ENCODE measurements at places on chromosomes 1 and 21. TPM values are rescaled to one million over a fixed set of nuclear protein-coding genes. Genes with fewer than 3 reads are reported as not detected.

The CA6 gene
- total RNA-seq: not detected

The RGS13 gene
- total RNA-seq: not detected

DNA sequence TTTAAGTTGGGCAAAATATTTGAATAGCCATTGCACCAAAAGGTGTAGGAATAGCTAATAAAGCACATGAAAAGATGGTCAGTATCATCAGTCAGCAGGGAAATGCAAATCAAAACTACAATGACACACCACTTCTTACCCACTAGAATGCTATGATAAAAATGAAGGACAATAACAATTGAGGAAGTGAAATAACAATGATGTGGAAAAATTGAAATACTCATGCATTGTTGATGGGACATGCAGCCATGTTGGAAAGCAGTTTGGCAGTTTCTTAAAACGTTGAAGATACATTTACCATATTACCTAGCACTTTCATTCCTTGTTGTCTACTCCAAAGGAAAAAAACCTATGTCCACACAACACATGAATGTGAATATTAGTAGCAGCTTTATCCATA lies 28.4 kb downstream of the HSD3B1 start:
- no peak overlapping the region for H3K27ac ChIP-seq
- H3K4me1 ChIP-seq: no peaks in the 10 kb centered on the region
- DNase-seq: no peak
- H3K27me3 ChIP-seq: no peaks in the 10 kb centered on the region
- H3K4me3 ChIP-seq: no peak overlapping the region

DNA sequence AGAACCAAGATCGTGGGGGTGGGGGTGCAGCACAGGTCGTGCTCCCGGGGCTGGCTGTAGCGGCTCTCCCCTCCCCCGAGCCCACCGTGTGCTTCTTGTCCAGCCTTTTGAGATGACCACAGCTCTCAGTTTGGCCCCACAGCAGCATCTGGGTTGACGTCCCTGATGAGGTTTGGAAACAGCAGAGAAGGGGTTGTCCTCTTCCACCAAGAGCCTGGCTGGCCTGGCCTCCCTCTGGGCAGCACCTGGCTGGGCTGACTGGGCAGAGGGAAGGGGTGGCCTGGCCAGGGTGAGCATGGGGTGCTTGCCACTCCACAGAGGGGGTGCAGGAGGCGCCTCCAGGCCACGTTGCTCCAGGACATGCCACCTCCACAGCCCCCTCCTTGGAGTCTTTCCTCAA lies 61.5 kb downstream of the SKI start:
- no peaks in the 10 kb centered on the region for H3K27me3 ChIP-seq
- H3K4me3 ChIP-seq: no peak overlapping the region
- H3K27ac ChIP-seq: peak overlapping the region; percentile 49
- no peak for DNase-seq

- H3K27me3 ChIP-seq: no peaks in the 10 kb centered on the region
- H3K36me3 ChIP-seq: no peaks in the 10 kb centered on the region
- no peak overlapping the region for H3K27ac ChIP-seq
- no peaks in the 10 kb centered on the region for H3K4me1 ChIP-seq
- no peak for DNase-seq
Measured at GRCh38 chr1:53640701-53641075, 98.3 kb downstream of the GLIS1 start.

The NUP210L gene
- total RNA-seq: not detected

DNA sequence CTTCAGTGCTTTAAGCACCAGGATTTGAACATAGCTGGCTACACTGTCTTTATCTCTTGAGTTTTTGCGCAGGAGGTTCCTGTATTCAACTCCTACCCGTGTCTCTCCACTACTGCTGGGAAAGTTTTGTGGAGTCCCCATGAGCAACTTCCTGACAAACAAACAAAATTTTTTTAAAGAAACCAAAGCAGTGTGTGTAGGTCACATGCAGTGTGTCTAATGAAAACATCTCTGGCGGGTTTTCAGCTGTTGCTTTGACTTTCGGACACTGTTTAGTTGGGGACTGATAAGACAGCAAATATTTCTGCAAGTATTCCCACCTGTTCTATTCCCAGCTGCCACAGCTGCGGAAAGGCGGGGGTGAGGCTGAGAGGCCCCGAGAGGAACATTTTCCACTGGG lies 2.0 kb downstream of the PSEN2 start:
- no peaks in the 10 kb centered on the region for H3K36me3 ChIP-seq
- no peak overlapping the region for H3K4me3 ChIP-seq
- no peak for DNase-seq
- H3K27me3 ChIP-seq: peaks cover 22% of the 10 kb centered on the region
- no peak overlapping the region for H3K27ac ChIP-seq
- peaks cover 15% of the 10 kb centered on the region for H3K4me1 ChIP-seq

The SEMA4A gene
- total RNA-seq: 1.8 TPM

- H3K27me3 ChIP-seq: peaks cover 30% of the 10 kb centered on the region
- DNase-seq: no peak
- H3K36me3 ChIP-seq: no peaks in the 10 kb centered on the region
- no peak overlapping the region for H3K4me3 ChIP-seq
- H3K27ac ChIP-seq: no peak overlapping the region
Measured at GRCh38 chr1:231013391-231014015, 26.6 kb downstream of the FAM89A start.

DNA sequence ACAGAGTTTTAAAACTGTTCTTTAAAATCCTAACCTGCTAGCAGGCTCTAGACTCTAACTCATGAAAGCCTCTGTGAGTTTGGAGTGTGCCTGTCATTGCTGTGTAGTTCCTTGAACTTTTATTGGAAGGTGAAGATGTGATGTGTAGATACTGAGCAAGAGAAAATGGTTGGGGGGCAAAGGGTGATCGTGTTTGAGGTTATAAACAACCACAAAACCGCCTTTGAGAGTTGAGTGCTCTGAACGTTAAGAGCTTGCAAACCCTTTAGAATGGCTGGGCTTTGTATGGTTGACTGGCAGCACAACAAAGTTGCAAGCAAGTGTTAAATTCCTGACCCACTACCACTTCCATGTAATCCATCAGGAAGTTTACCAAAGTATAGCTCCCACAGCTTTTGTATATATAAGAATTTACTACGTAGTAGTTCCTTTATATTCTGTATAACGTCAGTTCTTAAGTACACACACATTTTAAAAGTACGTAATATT lies 19.6 kb downstream of the BACE2 start:
- H3K4me1 ChIP-seq: peaks cover 8% of the 10 kb centered on the region
- H3K27me3 ChIP-seq: no peaks in the 10 kb centered on the region
- no peaks in the 10 kb centered on the region for H3K36me3 ChIP-seq
- DNase-seq: no peak
- H3K27ac ChIP-seq: no peak overlapping the region
- H3K4me3 ChIP-seq: no peak overlapping the region

The C8B gene
- not detected for total RNA-seq

The GDAP2 gene
- total RNA-seq: 32.0 TPM

DNA sequence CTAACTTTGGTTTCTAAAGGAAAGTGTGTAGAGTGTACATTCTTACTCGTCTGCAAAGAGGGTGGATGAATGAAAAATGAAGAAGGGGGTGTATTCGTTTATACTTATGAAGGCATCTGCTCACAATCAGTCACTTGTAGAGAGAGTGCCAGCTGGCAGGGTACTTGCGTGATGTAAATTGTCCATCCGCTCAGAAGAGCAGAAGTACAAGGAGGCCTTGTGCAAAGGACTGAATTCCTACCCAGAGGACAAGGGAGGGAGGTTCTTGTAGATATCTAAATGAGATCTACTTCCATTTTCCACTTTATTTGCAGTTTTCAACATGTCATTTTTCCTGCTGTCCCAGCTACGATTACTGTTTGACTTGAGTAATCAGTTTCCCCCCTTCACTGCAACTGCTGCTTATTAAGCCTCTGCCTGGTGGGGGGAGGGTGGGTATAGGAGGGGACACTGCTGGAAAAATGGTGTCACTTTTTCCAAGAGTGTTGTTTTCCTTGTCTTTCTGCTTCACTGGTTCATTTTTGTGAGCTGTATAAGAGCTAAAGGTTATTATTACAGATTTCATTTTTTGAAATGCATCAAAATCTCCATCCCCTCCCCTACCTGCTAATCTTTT lies 67.3 kb downstream of the LAMC1 start:
- no peak overlapping the region for H3K4me3 ChIP-seq
- no peak for DNase-seq
- no peaks in the 10 kb centered on the region for H3K36me3 ChIP-seq
- no peaks in the 10 kb centered on the region for H3K27me3 ChIP-seq
- H3K4me1 ChIP-seq: peaks cover 19% of the 10 kb centered on the region
- H3K27ac ChIP-seq: no peak overlapping the region

The HSF2BP gene
- 1.1 TPM for total RNA-seq

The OR2L2 gene
- total RNA-seq: not detected

- H3K27me3 ChIP-seq: no peaks in the 10 kb centered on the region
- H3K4me3 ChIP-seq: no peak overlapping the region
- H3K36me3 ChIP-seq: no peaks in the 10 kb centered on the region
- H3K4me1 ChIP-seq: no peaks in the 10 kb centered on the region
Measured at GRCh38 chr1:55670331-55671082, 455.3 kb upstream of the USP24 start.

- H3K4me1 ChIP-seq: no peaks in the 10 kb centered on the region
- DNase-seq: no peak
- H3K27ac ChIP-seq: no peak overlapping the region
- no peaks in the 10 kb centered on the region for H3K36me3 ChIP-seq
- H3K4me3 ChIP-seq: no peak overlapping the region
Measured at GRCh38 chr1:1954831-1955441, 35.9 kb upstream of the TMEM52 start.

DNA sequence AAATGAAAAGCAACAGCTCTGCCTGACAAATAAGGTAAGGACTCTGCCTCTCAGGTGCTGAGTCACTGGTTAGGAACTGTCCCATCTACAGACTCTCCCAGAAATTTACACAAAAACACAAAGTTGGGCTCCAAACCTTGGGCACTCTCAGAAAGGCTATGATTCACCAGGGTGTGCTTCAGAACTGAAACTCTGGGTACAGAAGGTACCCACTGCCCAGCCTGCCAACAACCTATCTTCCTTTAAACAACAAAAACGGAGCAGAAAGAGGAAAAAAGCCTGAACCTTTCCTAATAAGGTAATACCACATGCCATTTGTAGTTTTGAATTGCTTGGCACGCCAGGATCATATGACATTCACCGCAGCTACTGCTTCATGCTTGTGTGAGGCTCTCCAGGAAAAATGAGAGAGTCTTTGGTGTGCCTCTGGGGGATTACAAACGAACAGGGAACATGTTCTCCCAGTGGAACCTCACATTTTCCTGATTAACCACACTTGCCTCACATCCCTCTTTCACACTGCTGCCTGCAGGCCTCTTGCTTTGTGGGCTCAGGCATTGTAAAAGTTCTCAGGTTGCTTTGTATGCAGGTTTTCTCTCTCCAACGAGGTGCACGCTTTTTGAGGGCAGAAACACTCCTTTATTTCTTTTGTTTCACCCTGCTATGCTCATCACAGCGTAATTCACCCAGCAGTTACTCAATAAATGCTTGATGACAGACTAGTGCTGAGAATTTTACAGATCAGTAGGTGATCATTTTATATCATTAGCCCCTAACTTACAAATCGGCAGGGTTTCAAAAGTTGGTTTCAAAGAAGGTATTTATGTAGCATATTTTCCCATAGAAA lies 65.1 kb downstream of the GADD45A start:
- H3K27me3 ChIP-seq: no peaks in the 10 kb centered on the region
- peaks cover 76% of the 10 kb centered on the region for H3K4me1 ChIP-seq
- H3K36me3 ChIP-seq: no peaks in the 10 kb centered on the region

- peaks cover 4% of the 10 kb centered on the region for H3K36me3 ChIP-seq
- H3K27ac ChIP-seq: no peak overlapping the region
- no peaks in the 10 kb centered on the region for H3K27me3 ChIP-seq
- H3K4me1 ChIP-seq: no peaks in the 10 kb centered on the region
- H3K4me3 ChIP-seq: no peak overlapping the region
- no peak for DNase-seq
Measured at GRCh38 chr1:89873770-89874169, 52.9 kb downstream of the LRRC8D start.

- no peak overlapping the region for H3K4me3 ChIP-seq
- H3K36me3 ChIP-seq: no peaks in the 10 kb centered on the region
- H3K27me3 ChIP-seq: no peaks in the 10 kb centered on the region
- no peak for DNase-seq
- peaks cover 4% of the 10 kb centered on the region for H3K4me1 ChIP-seq
- no peak overlapping the region for H3K27ac ChIP-seq
Measured at GRCh38 chr1:112866151-112866550, 89.8 kb downstream of the SLC16A1 start.

The INSRR gene
- total RNA-seq: not detected

The RNU1-2 gene
- under 0.01 TPM for total RNA-seq

The RASSF5 gene
- 0.19 TPM for total RNA-seq

DNA sequence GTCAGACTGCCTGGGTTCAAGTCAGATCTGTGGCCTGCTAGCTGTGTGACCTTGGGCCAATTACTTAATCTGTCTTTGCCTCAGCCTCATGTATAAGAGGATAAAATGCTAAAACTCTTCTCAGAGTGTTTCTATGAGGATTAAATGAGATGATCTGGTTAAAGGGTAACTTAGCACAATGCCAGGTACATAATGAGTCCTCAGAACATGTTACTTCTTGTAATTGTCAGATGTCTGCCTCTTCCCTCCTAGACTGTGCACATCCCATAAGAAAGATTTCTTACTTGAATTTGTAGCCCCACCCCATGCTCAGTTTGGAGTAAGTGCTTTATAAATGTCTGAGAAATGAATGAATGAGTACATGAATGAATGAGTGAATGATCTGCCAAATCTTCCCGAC lies 34.6 kb upstream of the HIVEP3 start:
- H3K27ac ChIP-seq: no peak overlapping the region
- H3K4me1 ChIP-seq: peaks cover 16% of the 10 kb centered on the region
- H3K4me3 ChIP-seq: no peak overlapping the region
- H3K36me3 ChIP-seq: no peaks in the 10 kb centered on the region

The COL11A1 gene
- total RNA-seq: 56.6 TPM

- H3K36me3 ChIP-seq: no peaks in the 10 kb centered on the region
- no peaks in the 10 kb centered on the region for H3K27me3 ChIP-seq
- no peaks in the 10 kb centered on the region for H3K4me1 ChIP-seq
Measured at GRCh38 chr1:172931761-172932160, 119.0 kb downstream of the TNFSF18 start.

The FCRL1 gene
- not detected for total RNA-seq

- no peak overlapping the region for H3K4me3 ChIP-seq
- no peaks in the 10 kb centered on the region for H3K27me3 ChIP-seq
- DNase-seq: peak; percentile 75
- H3K36me3 ChIP-seq: no peaks in the 10 kb centered on the region
Measured at GRCh38 chr1:179369751-179370341, 4.1 kb downstream of the AXDND1 start.

The SPRR1B gene
- total RNA-seq: not detected

The ARHGAP29 gene
- 14.8 TPM for total RNA-seq

DNA sequence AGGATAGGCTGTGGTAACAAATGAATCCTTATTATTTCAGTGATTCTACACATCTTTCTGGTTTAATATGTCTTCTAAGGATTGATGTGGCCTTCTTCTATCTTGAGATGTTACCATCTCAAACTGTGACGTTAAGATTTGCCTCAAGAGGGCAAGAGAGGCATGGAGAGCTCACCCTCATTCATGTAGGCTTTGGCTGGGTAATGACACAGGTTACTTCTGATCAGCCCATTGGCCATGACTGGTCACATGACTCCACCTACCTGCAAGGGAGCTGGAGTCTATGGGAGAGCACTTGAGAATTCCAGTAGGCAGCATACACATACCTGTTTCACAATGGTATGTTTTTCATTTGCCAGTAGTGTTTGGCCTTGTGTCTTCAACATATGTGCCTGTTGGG lies 30.0 kb downstream of the CACHD1 start:
- no peak overlapping the region for H3K4me3 ChIP-seq
- DNase-seq: no peak
- H3K27me3 ChIP-seq: peaks cover 14% of the 10 kb centered on the region
- peaks cover 72% of the 10 kb centered on the region for H3K4me1 ChIP-seq

The DHCR24 gene
- total RNA-seq: 94.5 TPM

The LINGO4 gene
- not detected for total RNA-seq

GRCh38 chr1:164754088-164754600 lies 195.2 kb downstream of the PBX1 start:
- H3K4me1 ChIP-seq: peaks cover 12% of the 10 kb centered on the region
- no peaks in the 10 kb centered on the region for H3K27me3 ChIP-seq
- H3K27ac ChIP-seq: no peak overlapping the region
- no peak for DNase-seq
- no peak overlapping the region for H3K4me3 ChIP-seq

The USH2A gene
- 0.04 TPM for total RNA-seq

All from neural progenitor cell (in vitro differentiated cells).